Immature natural killer cell (primary cell): ENCODE measurements at places on chromosomes 2 and 18. TPM values are rescaled to one million over a fixed set of nuclear protein-coding genes. Genes with fewer than 3 reads are reported as not detected.

GRCh38 chr18:68734308-68734707 is 19.4 kb upstream of the TMX3 start:
- DNase-seq: no peak

DNA sequence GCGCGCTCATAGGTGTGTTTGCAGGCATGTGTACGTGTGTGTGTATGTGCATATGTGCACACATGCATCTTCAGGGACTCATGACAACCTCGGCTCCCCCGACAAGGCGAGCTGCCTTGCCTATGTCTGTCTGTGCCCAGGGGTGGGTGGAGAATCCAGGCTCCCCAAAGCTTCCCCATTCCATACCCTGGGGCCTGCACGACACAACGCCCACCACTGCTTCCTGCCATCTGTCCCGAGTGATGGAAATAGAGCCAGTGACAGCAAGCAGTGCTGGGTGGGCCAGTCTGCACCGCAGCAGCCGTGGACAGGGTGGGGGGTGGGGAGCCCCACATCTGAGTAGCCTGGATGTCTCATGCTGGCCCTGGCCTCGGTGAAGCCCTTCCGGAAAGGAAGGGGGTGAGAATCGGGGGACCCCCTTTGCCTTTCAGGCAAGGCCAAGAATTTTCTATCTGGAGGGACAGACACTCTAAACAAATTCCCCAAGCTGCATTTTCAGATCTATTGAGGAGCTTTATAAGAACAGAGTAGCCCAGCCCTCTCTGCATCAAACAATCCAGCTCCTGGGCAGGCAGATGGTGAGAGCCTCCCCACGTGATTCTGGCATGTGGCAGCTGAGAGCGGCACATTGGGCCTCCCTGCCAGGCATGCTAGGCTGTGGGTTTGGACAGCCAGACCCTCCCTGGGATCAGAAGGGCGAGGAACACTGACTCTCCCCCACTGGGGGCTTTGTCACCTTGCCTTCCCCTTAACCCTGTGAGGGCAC is 4.9 kb downstream of the KCNIP3 start:
- no peak for DNase-seq

GRCh38 chr2:220033546-220033945 is 406.1 kb downstream of the SLC4A3 start:
- DNase-seq: no peak

DNA sequence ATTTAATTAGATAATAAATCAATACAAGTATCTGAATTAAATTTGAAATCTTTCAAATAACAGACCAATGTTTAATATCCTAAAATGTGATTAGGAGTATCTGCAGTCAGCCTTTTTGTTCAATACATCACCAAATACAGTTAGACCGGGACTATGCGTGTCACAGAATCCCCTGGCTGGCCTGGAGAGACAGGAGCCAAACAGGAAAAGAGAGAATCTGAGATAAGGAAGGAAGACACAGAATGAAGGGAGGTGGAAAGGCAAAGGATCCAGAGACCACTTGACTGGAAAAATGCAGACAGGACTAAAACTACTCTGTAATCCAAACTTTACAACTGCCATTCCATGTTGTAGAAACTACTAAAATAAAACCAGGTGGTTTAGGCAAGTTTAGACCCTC is 66.3 kb downstream of the SIGLEC15 start:
- no peak for DNase-seq

DNA sequence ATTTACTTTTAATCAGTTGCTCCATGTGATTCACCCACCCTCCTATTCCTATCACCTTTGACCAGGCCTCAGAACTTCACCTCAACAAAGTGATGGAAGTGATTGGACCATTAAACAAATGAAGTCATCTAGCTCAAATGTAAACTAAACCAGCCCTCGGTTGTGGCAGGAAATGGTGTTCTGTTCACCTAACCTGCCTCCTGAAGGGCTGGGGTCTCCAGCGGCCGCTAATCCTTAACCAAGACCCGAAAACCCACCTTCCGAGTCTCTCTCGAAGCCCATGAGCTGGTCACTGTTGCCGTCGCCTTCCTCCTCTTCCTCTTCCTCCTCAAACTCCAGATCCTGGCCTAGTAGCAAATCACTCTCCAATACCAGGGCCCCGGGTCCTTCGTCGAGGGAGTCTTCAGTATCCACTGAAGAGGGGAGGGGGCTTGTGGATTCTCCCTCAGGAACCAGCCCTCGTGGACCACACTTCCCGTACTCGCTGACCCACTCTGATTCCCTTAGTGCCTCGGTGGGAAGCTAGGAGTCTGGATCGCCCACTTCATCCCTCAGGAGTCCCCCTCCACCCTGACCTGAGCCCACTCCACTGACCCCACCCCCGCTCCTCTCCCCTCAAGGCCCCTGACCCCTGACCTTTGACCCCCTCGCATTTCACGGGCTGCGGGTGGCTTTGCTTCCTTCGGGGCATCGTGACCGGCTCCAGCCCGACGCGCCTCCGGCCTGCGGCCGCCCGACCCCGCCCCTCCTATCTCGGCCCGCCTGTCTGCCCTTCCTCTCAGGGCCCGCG is 503 bp downstream of the ZNF513 start:
- DNase-seq: peak; percentile 30

GRCh38 chr2:196589419-196589818 is 50.1 kb upstream of the CCDC150 start:
- no peak for DNase-seq

GRCh38 chr2:239544918-239545465 is 144.2 kb upstream of the HDAC4 start:
- DNase-seq: peak; percentile 58

DNA sequence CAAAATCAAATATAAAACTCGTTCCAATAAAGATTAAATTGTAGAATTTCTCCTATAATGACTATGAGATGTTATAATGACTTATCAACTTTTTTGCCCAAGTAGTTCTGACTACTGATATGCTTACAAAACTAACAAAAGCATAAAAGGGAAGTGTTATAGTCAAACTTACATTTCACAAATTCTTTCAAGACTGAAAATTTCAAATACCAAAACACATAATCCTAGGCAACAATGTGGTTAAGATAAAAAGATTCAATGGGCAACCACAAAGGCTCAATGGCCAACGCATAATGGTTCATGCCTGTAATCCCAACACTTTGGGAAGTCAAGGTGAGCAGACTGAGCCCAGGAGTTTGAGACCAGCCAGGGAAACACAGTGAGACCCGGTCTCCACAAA is 135.7 kb downstream of the USP34 start:
- no peak for DNase-seq

DNA sequence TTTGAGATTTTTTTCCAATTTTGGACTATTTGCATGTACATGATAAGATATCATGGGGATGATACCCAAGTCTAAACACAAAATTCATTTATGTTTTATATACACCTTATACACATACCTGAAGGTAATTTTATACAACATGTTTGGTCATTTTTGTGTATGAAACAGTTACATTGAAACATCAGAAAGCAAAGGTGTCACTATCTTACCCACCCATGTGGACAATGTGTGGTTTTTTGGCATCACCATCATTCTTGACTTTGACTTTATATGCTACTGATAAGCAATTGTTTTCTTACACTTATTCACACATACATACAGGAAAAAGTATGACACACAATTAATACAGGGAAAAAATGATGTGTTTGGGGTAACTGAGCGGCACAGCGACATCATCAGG is 51.0 kb upstream of the ACVR1 start:
- no peak for DNase-seq

CHAC2 gene
- 3.0 TPM for polyA plus RNA-seq

TWIST2 gene
- polyA plus RNA-seq: not detected

ZBTB7C gene
- not detected for polyA plus RNA-seq
